ENCODE measurements at places on chromosomes 2 and 18. TPM values are rescaled to one million over a fixed set of nuclear protein-coding genes. Genes with fewer than 3 reads are reported as not detected.

CCBE1 gene
- 1.5 TPM for total RNA-seq

KIF1A gene
- total RNA-seq: not detected

SERPINB13 gene
- total RNA-seq: not detected

VPS4B gene
- total RNA-seq: 45.0 TPM

GPR17 gene
- not detected for total RNA-seq

NXPH2 gene
- not detected for total RNA-seq
